A549 treated with CpdA at 1 μM for 4 hours (cell line): ENCODE measurements at places on chromosomes 2 and 18. TPM values are rescaled to one million over a fixed set of nuclear protein-coding genes. Genes with fewer than 3 reads are reported as not detected.

Gene TLX2
- total RNA-seq = 0.12 to 0.54 TPM (median 0.29 TPM) in 5 replicates

Gene HOXD13
- 0.16 to 0.34 TPM (median 0.30 TPM) in 5 replicates for total RNA-seq

Gene CHST9
- total RNA-seq = not detected in 5 replicates

Gene PLEKHB2
- 68.0 to 94.4 TPM (median 72.1 TPM) in 5 replicates for total RNA-seq

Gene LCT
- 0.03 to 0.05 TPM (median 0.03 TPM) in 3 of 5 replicates, not detected in the others for total RNA-seq

Gene CNDP1
- total RNA-seq = not detected in 5 replicates

Gene ANTXR1
- total RNA-seq = 112 to 165 TPM (median 140 TPM) in 5 replicates

Gene IL36A
- not detected in 5 replicates for total RNA-seq

Gene PCARE
- total RNA-seq = not detected in 5 replicates

Gene SIX3
- total RNA-seq = 0.24 to 0.66 TPM (median 0.47 TPM) in 5 replicates

Gene C1QL2
- total RNA-seq = 0.09 to 0.18 TPM (median 0.11 TPM) in 4 of 5 replicates, not detected in the other
